Thoracic aorta (tissue), 2 donors: ENCODE measurements at places on chromosomes 11 and 22. TPM values are rescaled to one million over a fixed set of nuclear protein-coding genes. Genes with fewer than 3 reads are reported as not detected.

GRAMD1B gene
- total RNA-seq, result 5.7 TPM

PRODH gene
- 7.5 TPM for total RNA-seq

C22orf42 gene
- total RNA-seq, result not detected

DNA sequence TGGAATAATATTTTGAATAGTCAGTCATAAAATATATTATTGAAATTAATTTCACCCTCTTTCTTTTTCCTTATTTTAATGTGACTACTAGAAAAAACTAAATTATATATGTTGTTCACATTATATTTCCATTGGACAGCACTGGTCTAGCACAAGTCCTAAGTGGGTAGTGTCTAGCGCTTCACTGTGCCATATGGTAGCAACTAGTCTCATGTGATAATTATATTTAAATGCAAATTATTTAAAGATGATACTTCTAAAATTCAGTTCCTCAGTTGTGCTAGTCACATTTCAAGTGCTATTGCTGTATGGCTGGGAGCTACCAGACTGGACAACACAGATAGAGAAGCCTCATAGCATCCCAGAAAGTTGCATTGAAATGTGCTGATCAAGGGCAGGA is 19.1 kb upstream of the LDLRAD3 start:
- no peak for DNase-seq

DNA sequence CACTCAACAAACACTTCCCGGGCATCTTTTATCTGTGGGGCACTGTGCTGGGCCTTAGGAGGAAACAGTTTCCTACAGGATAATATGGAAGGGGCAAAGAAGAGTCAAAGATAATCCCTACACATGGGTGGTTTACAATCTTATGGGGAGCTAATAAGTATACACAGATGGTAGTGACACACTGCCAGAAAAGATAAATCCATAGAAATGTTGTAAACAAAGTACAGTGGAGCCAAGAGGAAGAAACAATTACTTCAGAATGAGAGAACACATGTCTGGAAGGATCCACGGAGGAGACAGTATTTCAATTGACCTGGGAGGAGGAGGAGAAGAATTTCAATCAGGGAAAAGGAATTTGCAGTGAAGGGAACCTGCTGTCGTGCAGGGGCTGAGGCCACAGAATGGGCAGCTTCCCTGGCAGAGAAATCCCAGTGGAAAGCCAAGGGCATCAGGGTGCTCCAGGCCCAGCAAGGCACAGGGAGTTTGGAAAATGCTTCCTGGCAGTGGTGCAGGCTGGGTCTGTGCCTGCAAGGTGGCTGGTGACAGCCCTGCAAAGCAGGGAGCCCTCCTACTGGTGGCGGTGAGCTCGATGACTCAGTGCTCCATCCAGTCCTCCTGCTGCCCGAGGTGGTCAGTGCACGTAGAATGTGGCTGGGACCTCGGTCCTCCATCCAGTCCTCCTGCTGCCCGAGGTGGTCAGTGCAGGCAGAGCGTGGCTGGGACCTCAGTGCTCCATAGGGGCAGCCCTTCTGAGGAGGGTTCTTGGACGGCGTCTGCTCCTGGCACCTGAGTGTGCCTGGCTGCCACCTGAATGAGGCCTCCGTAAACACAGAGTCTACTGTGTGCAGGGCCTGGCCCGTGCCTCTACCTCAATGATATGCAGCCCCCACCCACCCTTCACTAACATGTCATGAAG is 444.3 kb upstream of the B3GAT1 start:
- DNase-seq, result no peak

GRCh38 chr11:120786206-120786735 is 237.6 kb upstream of the TBCEL start:
- no peak for DNase-seq

DNA sequence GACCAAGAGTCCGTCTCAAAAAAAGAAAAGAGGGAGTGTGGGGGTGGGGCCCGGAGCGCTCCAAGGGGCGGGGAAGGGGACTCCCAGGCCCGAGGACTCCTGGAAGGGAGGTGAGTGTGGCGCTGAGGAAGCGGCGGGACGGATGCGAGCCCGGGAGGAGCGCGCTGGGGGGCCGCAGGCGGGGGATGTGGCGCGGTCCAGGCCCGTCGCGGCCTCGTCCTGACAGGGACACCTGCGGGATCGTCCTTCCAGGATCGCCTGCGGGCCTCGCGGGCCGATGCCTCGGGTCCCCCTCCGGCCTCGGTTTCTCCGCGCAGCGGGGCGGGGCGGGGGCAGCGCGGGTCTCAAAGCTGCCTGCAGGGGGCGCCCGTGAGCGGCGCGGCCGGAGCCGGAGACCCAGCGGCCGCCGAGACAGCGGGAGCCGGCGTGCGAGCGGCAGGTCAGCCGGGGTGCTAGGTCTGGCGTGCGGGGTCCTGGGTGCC is 3.8 kb upstream of the ADORA2A start:
- DNase-seq, result no peak

GRCh38 chr11:11995601-11996000 is 12.8 kb downstream of the DKK3 start:
- no peak for DNase-seq

DNA sequence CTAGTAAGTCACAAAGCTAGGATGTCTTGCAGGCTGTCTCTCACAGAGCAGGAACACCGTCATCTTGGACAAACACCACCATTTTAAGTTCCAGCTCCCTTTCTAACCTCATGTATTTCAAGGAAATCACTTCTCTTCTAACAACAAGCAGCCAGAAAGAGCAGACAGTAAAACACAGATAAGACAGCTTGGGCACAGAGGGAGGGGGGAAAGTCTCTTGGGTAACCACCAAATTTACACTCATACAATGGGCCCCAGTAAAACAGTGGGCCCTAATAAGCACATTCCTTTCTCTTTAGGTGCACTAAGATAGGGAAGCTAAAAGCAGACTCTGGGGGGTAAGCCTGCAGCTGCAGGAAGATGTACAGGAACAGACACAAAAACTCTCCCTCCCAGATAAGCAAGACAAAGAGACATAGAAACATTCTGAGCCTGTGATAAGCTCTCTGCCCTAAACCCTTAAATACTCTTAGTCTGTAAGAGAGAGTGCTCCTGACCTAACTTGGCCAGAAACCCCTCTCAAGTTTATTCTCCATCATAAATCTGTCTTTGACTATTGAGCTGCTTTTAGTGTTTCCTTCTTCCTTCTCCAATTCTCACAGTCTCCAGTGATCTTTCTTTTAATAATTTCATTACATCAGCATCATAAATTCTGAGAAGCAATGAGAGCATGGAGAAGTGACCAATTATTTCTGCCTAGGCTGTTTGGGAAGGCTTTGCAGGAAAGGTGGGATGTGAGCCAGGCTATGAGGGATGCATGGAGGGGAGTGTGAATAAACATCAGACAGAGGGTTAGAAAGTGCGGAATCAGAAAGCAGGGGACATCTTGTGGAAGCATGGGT is 7.4 kb downstream of the OR10D3 start:
- DNase-seq, result no peak

PGA4 gene
- total RNA-seq, result 4.7 TPM
